ENCODE measurements at places on chromosomes 11 and 22.
A peak's percentile ranks its signal among the peaks of the same experiment; 100 is the strongest.

DNA sequence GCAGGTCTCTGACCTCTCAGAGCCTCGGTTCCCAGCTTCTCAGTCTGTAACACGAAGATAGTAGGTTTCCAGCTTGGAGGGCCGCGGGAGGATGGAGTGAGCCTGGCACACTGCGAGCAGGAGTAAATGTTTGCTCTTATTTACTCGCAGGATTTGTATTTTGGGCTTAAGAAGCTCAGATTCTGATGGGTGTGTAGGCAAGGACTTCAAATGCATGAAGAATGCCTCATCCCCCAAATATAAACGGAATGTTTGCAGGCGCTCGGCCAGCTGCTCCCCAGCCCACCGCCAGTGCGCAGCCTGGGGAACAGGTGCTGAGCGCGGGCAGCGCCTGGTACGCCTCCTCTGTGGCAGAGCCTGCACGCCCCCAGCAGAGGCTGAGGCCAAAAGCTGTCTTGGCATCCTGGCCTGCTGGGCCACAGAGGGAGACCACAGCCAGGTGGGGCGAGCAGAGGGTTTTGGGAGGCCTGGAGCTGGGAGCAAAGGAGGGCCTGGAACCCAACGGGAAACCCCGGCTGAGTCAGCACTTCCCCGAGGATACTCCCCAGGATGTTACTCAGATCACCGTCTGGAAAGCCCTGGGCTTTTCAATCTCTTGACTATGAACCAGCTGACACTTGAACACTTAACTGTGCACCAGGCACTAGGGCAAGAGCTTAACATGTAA lies 9.4 kb downstream of the EHD1 start:
- no peak for DNase-seq

- no peak for DNase-seq
Observed at GRCh38 chr11:47400768-47401279, 7.6 kb upstream of the SLC39A13 start.

GRCh38 chr11:117058761-117059261 lies 39.4 kb downstream of the SIK3 start:
- DNase-seq = no peak

DNA sequence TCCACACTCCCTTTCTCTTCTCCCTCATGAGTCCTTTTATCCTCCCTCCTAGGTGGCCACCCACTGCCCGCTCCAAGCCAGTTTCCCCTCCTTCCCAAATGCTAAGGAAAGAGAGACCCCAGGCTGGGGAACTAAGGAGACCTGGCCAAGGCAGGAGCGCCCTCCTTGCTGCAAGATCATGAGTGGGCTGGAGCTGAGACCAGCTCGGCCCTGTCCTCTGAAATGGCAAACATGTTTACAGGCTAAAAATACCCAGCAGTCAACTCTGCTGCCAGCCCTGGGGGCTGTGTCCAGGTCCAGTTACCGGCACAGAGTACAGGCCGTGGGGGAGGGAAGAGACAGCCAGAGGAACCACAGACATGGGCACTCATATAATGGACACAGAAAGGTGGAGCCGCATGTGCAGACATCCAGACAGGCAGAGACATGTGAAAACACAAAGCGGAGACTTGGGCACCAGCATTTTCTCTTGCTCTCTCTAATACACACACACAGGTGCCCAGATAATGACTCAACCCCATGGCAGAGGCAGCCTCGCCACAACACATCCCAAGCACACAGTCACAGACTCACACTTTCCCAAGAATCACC lies 1.2 kb upstream of the AHNAK start:
- no peak for DNase-seq

DNA sequence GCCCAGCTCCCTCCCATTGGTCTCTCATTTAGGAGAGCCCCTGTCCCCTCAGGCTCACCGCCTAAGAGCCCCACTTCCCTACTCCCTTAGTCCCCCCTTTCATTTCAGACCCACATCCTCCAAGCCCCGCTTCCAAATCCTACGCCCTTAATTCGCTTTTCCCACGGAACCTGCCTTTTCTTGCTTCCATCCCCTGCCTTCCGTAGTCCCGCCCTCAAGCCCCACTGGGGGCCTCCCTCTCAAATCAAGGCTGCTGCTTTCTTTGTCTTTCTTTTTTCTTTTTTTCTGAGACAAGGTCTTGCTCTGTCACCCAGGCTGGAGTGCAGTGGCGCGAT lies 396 bp downstream of the CCDC157 start:
- DNase-seq = no peak

- no peak for DNase-seq
Observed at GRCh38 chr22:38220163-38220562, 18.4 kb downstream of the MAFF start.

GRCh38 chr11:129814244-129815014 lies 1.2 kb upstream of the TMEM45B start:
- no peak for DNase-seq

DNA sequence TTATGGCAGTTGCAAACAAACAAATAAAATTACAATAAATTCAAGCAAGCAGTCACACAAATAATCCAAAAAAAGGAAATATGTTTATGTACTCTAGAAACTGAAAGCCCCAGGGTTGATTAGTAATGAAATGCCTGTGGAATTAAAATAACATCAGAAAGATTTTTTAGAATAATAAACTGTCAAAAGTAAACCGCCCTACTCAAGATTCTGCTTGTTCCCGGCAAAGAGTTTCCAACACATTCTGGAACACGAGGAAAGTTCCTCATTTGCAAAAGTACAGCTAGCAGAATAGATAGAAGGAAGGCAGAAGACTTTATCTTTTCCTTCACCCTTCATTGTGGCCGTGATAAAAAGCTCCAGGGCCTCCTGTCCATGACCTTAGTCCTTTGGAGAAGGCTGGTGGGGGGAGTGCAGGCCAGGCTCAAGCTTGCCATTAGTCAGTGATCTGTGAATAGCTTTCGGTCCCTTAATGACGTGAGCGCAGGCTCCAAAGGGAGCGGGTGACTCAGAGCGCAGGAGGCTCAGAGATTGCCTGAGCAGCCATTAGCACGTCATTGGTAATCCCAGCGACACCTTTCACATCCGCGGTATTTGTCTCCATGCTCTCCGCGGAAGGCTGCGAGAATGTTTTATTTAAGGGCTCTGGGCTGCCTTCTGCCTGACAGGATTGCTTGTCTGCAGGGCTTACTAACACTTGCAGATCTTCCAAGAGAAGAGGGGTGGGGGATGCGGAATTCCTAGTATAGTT lies 458.3 kb downstream of the METTL15 start:
- DNase-seq = no peak

DNA sequence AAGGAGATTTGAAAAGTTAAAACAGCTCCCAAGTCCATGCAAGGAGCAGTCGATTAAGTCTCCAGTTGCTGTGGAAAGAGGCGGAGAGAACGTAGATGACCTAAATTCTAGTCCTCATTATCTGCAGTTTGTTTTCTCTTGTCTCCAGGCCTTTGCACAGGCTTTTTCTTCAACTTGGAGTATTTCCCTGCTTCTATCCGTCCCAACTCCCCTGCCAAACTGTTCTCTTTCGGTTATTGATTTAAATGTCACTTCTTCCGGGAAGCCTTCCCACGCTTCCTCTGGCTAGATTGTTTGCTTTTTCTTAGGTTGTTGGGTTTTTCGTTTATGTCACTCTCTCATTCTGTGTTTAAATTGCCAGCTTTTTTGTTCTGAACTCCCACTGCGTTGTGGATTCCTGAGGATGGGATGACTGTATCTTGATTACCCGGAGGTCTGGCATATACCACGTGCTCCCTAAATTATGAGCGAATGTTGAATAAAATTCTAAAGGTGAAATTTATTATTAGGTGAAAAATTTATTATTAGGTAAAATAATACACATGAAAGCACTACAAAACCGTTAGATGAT lies 463 bp downstream of the TMEM126B start:
- peak; percentile 53 for DNase-seq

GRCh38 chr22:49618677-49618953 lies 209.1 kb downstream of the BRD1 start:
- no peak for DNase-seq

DNA sequence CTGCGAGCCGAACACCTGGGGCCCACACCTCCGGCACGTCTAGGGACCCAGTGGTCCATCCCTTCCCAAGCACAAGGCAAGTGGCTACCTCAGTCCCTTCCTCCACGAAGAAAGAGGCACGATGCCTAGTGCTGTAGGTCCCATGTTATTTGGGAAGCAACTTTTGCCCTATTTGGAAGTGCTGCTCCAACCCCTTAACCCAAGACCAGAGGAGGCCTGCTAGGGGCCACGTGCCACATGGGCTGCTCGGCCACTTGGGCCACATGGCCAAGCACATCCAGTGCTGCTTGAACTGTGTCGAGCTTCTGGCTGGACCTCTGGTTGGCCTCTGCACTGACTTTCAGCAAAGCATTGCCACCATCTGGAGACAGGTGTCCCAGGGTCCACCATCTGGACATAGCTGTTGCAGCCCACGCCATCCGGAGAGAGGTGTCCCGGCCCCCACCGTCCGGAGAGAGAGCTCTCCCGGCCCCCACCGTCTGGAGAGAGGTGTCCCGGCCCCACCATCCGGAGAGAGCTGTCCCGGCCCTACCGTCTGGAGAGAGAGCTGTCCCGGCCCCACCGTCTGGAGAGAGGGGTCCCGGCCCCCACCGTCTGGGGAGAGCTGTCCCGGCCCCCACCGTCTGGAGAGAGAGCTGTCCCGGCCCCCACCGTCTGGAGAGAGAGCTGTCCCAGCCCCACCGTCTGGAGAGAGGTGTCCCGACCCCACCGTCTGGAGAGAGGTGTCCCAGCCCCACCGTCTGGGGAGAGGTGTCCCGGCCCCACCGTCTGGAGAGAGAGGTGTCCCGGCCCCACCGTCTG lies 6.5 kb upstream of the B4GALNT4 start:
- DNase-seq = no peak

DNA sequence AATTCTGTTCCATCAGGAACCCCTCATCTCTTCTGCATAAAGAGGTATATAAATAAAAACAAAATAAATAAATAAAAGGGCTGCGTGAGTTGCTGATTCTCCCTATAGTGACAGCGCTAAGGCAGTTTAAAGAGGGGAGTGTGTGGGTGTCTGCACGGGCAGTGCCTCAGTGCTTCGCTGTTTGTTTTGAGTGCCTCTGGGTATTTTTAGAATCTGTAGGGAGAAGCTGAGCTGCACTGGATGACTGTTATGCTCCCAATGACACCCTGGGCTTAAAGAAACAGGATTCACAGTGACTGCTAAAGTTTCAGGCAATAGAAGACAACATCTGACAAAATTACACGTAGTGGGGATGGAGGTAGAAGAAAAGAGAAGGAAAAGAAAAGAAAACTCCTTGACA lies 38.8 kb downstream of the SLC1A2 start:
- no peak for DNase-seq

DNA sequence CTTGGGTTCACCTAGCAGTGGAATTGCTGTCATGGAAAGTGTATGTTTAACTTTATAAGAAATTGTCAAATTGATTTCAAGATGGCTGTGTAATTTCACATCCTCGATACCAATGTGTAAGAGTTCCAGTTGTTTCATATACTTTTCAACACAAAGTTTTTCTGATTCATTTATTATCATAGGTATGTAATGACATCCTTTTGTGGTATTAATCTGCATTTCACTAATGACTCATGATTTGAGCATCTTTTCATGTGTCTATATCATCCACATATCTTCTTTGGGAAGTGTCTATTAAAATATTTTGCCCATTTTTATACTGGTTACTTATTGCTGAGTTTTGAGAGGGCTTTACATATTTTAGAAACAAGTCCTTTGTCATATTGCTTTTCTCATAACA lies 17.0 kb upstream of the GLYATL1B start:
- no peak for DNase-seq

DNA sequence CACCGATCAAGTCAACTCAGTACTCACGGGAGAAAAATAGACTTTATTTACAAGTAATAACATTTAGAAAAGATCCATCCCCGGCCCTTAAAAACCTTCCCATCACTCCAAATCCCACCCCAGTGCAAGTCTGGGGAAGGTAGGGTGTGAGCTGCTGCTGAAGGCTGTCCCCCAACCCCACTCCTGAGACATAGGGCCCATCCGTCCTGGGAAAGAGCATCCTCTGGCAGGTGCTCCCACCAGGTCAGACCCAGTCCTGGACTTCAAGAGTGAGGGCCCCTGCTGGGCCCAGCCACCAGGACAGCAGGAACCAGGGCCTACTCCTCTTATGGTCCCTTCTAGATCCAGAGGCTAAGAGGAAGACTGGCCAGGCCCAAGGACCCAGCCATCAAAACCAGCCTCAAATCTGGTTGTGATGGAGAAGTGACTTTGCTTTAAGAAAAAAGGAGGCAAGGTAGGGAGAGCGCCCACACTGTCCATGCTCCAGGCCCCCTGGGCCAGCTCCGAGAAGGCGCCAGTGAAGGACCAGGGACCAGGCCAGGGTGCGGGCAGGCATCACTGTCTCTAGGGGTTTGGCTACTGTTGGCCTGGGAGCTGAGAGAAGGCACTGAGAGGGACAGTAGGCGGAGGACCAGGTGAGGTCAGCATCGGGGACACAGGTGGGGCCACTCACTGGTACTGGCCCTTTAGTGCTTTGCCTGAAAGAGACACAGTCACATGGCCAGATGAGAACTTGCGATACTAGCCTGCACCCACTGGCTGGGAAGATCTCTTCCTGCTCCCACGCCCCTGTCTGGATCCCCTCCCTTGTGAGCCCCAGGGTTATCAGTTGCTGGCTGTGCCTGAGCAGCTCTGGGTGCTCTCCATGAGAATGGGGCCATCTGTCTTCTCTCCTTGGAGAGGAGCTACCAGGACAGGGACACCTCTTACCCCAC lies 4.4 kb downstream of the IL18BP start:
- no peak for DNase-seq

- DNase-seq = peak; percentile 46
Observed at GRCh38 chr22:43993072-43993760, 30.9 kb upstream of the PARVB start.

Measured in NCI-H2029 treated with DMSO at 0.1 percent for 48 hours (cell line).